ENCODE measurements at places on chromosomes 12 and 14.

- no peak for DNase-seq
These were observed 26.6 kb upstream of the PPFIBP1 start for GRCh38 chr12:27497446-27497845.

DNA sequence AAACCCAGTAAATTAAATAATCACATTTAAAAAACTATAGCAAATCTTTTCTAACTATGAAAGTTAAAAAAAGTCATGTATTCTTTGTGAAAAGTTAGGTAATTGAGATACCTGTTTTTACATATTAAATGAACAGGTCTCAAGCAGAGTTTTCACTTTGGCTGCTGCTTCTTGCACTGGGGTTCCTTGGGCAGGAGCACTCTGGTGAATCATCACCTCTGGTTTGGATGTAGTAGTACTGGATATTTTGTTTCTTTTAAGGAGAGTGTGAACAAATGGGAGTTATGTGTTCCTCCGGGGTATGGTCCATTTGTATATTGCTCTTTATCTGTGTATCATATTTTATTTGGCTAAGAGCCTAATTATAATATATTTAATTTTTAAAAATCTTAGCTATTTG is 82.7 kb downstream of the FUT8 start:
- no peak for DNase-seq

DNA sequence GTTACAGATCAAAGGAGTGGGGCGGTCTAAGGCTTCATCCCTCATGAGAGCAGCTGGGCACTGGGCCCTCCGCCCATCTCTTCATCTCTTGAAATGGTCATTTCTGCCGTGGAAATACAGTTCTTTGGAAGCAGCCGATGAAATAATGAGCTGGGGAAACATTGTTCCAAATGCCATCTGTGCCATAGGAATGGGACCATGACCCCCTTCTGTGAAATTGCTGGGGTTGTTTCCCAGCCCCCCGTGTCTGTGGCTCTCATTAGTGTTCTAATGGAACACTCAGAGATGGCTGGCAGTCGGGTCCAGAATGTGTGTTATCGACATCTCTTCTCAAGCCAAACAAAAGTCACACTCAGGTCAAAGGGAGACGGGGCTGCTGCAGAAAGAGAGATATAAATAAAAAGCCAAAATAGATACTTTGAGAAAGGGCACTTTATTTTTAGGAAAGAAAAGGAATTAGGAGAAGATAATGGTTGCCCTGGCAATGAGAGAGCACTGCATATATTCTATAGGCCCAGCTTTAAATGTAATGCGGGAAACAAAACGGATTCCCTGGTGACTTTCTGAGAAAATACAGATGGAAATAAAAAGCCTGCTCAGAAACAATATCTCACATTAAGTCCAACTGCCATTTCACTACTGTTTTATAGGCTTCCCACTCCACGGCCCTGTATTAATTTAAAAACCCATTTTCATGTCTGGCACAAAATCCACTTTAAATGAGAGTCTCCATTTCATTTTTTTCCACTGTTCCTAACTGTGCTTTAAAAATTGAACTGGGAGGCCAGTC is 107.1 kb downstream of the TTC8 start:
- no peak for DNase-seq

DNA sequence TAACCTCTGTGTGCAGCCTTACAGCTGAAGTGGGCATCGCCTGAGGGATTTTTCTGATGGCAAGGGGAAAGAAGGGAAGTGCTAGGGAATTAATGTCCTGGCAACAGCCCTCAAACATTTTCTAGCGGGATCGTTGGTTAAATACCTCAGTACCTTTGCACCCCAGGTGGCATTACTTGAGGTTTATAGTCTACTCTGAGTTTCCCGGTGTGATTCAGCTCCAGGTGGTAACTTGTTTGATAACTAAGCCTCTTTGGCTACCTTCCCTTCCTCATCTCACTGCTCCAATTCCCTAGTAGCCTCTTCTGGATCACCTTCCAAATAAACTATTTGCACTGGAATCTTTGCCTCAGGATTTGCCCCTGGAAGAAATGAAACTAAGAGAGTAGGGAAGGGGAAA is 237.0 kb upstream of the SSTR1 start:
- DNase-seq: no peak

DNA sequence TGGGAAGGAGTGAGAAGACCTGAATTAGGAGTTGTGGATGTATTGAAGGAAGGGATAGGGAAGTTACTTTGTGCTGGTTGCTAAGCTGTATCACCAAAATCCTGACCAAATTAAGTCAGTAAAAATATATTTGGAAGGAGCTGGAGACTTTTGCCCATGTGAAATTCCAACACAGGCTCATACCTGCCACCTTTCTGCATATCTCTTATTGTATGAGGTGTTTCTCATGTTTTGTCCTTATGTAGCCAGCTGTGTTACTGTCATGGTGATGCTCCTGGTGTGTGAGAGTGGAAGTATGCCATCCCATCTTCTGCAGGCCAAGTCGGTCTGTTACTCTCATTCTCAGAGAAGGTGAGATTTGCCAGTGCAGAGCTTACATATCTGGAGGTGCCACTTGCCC is 29.4 kb upstream of the RNU6-8 start:
- no peak for DNase-seq

GRCh38 chr12:52527121-52527800 is 7.1 kb upstream of the KRT5 start:
- no peak for DNase-seq

DNA sequence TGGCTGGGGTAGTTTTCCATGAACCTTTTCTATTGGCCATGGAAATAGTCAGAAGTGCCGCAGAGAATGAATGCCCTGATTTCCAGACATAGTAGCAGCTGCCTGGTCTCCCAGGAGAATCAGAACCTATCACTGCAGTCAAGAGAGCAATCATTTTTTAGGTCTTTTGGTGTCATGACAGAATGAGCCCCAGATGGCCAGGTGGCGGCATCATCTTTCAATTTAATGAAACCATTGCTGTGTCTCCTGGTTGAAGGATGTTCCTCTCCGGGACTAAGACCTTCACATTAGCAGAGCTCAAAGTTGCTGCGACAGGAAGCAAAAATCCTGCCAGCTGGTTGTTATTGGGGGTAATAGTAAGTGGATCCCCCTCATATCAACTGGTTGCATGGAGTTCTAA is 18.8 kb downstream of the TNFAIP2 start:
- DNase-seq: no peak

- no peak for DNase-seq
These were observed 33.2 kb upstream of the PPP1R13B start for GRCh38 chr14:103880348-103881267.

- no peak for DNase-seq
These were observed 130.1 kb upstream of the LHX5 start for GRCh38 chr12:113601656-113602263.

DNA sequence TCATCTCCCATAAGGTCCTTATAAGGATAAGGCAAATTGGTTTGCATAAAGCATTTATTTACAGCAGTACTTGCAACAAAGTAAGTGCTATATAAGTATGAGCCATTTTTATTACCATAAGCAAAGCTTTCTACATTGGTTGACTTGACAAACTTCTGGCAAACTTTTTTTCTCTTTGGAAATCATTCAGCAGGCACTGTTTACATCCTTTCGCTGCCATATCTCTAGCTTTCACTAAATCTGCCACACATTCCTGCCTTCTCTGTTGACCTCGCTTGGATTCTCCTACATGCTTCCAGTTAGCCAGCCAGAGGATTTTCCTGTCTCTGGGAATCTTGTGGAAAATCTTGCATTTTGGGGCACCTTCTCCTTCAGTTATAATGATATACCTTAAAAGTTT is 21.8 kb upstream of the HDAC7 start:
- DNase-seq: no peak

DNA sequence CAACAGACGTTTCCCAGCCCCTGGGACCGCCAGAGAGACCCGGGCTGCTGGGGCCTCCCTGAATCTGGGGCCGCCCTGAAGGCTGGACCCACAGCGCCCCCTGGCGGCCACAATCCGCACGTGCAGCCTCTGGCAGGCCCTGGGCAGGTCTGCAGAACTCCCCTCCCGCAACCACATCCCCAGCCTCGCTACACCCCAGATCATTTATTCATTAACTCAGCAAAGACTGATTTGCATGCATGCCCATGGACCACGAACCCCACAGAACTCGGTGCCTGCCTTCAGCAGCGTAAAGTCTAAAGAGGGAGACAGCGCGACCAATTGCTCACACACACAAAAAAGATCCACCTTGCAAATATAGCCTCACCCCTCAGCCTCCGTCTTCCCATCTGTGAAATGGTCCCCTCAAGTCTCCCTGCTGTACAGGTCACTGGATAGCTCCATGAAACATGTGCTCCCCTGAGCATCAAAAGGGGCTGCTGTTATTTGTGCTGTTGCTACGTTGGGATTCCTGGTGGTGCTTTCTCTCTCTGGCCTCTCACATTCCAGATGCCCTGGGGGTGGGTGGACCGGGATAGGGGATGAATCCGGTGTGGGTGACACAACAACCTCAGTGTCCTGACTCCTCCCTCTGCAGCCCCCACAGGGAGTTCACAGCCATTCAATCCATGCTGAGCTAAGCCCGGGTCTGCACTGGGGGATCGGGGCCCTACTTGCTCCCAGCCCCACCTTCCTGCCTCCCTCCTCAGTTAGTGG is 96.4 kb downstream of the SCARB1 start:
- peak; percentile 47 for DNase-seq

DNA sequence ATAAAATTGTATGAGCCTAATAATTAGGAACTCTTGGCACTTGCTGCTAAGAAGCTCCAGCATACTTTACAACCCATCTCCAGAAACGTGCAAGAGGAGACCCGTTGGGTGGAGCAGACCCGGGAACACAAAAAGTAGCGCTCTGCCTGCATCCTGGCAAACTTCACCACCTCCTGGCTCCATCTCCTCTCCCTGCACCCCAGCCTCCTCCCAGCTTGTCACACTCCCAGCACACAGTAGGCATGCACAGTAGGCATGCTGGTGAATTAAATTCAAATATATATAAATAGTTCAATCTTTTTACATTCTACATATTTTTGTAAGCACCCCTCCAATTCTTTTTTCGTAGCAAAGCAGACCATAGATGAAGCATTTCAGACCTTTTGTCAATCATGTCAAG is 1.2 kb downstream of the VSIG10 start:
- no peak for DNase-seq

DNA sequence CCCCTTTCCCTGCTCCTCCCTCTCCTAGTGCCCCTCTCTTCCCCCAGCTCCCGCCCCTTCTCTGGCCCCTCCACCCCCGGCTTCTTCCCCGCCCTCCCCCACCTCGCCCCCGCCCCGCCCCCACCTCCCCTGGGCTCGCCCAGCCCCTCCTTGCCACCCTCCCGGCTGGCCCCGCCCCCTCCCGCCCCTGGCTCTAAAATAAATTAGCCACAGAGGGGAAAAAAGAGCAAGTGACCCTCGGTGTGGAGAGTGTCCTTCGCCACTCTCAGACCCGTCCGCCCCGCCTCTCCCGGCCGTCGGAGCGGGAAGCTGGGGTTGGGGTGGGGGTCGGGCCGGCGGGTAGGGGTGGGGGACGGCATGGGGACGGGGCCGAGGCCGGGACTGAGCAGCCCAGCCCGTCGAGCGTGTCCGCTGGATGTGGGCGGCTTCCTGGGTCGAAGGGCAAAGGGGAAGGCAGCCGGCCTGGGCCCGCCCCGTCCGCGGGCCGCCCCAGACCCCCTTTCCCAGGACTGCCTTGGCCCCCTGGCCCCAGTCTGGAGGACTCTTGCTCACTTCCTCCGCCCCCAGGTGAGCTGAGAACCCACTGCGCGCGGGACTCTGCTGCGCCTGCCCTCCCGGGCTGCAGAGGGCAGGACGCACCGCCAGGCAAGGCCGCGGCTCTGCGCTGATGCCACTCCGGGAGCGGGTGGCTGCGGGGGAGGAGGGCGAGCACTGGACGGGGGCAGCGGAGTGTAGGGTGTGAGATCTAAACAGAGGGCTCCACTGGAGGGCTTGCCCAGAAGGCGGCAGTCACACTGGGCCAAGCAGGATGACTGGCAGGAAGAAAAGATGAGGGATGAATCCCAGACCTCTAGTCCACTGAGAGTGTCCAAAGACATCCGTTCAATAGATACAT is 570 bp upstream of the FIGNL2 start:
- DNase-seq: no peak

DNA sequence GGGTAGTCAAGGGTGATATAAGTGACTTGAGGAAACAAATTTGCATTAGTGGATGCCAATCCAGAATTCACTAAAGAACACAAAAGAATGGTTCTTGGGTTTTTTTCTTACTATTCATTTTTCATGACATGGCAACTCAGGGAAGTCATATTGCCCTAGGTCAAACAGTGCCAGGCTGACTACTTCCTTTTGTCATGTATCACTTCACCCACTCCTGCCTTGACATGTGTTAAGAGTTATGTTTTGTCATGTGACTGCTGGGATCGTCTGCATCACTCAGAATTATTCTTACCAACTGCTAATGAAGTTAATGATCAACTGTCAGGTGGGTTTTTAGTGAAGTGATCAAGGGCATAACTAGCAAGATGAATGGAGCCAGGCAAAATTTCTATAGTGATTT is 74.2 kb downstream of the PRORP start:
- no peak for DNase-seq

GRCh38 chr12:5033883-5034282 is 9.8 kb upstream of the KCNA5 start:
- DNase-seq: no peak

- peak; percentile 93 for DNase-seq
These were observed 11.5 kb upstream of the TMTC2 start for GRCh38 chr12:82675246-82675645.

DNA sequence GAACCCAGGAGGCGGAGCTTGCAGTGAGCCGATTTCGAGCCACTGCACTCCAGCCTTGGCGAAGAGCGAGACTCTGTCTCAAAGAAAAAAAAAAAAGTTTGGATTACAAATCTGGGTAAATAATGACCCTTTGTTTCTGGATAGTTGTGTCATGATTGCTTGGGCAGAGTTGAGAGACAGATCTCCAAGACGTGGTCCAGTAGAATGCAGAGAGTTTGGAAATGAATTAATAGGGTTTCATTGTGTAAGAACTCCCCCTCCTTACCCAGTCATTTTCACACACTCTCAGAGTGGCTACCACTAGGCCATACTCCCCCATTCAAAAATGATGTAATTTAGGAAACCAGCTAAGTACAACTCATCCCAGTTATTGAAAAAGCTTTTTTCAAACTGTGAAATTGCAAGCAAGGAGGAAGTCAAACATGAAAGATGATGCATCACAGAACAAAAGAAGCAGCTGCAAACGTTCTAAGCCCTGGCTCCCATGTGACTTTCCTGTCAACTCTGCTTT is 1331.9 kb downstream of the AACS start:
- DNase-seq: no peak

GRCh38 chr12:95214466-95214865 is 2.8 kb downstream of the FGD6 start:
- DNase-seq: no peak

GRCh38 chr12:70648831-70649230 is 11.6 kb upstream of the PTPRB start:
- no peak for DNase-seq

GRCh38 chr12:132429946-132430643 is 59.9 kb upstream of the FBRSL1 start:
- DNase-seq: peak; percentile 16

All from NCI-H446 treated with DMSO at 0.1 percent for 48 hours (cell line).